ENCODE measurements at places on chromosomes 1 and 21.

DNA sequence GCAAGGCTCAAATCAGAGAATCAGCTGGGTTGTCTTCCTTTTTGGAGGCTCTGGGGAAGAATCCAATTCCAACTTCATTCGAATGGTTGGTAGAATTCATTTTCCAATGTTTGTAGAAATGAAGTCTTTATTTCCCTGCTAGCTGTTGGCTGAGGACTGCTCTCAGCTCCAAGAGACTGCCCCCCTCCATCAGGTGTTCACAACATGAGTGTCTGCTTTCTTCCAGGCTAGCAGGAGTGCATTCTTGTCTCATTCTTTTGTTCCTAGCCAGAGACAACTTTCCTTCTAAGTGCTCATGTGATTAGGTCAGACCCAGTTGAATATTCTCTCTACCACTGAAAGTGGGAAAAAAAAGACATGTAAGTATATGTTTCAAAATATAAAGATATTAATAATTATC is 95.2 kb downstream of the HLX start:
- DNase-seq = peak; percentile 9

DNA sequence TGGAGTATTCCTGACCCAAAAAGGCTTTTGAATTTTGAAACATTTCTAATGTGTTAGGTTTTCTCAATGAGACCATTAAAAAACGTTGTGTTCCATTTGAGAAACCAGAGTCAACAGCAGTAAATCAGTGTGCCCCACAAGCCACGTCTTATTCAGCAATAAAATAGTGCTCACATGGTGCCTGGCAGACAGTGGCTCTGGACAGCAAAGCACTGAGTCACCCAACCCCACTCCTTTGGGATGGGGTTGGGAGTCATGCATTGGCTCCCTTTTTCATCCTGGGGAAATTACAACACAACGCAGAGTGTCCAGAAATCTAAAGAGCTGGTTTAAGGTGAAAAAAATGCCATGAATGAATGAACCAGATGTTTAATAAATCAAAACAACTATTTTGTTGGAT is 46.5 kb downstream of the KCNJ15 start:
- DNase-seq = no peak

GRCh38 chr1:76425201-76426145 is 350.9 kb downstream of the ST6GALNAC3 start:
- DNase-seq = no peak

GRCh38 chr1:183604038-183604808 is 14.0 kb upstream of the NCF2 start:
- DNase-seq = peak; percentile 37

DNA sequence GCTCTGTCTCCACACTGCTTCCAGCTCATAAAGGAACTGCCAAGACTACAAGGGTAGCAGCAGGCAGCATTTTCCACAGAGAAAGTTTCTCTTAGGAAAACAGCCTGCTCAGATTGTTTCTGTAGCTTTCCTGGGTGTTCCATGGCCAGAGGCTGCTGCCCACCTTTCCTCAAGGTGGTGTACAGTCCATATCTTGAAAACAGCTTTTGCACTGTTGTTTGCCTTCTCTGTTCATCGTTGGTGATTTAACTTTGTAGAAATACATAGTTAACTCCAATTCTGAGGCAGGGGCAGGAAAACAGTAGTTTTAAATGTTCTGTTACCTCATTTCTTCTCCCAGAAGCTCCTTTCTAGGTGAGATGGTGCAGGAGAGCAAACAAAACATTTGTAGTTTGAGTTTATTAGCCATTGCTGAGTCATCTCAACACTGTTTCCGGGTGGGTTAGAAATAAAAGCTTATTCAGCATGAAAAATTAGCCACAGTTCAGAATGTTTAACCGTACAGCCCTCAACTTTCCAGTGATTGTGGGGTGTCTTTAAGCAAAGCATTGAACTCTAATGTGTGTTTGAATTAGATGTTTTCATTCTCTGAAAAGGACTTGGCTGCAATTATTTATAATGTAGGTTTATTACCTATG is 41.7 kb downstream of the DIP2A start:
- no peak for DNase-seq

DNA sequence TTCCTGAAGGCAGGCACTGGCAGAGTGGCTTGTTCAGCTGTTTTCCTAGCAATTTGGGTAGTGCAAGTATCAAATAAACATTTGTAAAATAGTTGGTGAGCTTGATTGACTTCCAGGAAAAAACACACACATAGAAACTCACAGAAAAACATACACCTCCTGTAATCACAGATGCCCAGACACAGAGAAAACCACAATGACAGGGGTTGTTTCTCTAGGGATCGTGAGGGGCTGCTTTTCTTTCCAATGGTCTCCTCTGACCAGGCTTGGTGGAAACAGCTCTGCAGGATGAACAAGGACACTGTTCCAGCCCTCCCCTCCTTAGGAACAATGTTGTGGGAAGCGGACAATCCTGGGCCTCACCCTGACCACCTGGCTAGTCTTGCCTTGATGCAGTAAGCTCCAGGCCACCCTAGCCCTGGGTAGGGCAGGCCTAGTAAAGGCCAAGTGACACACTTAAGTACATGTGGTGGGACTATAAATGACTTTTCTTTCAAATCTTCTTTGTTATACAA is 142.5 kb upstream of the HMGB4 start:
- no peak for DNase-seq

- no peak for DNase-seq
Measured at GRCh38 chr1:119587341-119587740, 60.7 kb downstream of the ZNF697 start.

- DNase-seq = peak; percentile 81
Measured at GRCh38 chr21:44958471-44959191, 18.8 kb downstream of the SLX9 start.

- DNase-seq = no peak
Measured at GRCh38 chr1:214326406-214326805, 45.4 kb downstream of the SMYD2 start.

DNA sequence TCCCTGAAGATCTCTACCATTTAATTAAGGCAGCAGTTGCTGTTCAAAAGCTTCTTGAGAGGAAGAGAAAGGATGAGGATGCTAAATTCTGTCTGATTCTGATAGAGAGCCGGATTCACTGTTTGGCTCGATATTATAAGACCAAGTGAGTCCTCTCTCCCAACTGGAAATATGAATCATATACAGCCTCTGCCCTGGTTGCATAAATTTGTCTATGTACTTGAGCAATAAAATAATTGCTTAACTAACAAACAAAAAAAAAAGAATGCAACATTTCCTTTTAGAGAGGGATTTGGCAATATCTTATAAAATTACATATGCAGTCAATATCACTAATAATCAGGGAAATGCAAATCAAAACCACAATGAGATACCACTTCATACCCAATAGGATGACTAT is 26.8 kb downstream of the ALDH9A1 start:
- DNase-seq = no peak

GRCh38 chr21:42747276-42747701 is 93.9 kb downstream of the PDE9A start:
- peak; percentile 32 for DNase-seq

DNA sequence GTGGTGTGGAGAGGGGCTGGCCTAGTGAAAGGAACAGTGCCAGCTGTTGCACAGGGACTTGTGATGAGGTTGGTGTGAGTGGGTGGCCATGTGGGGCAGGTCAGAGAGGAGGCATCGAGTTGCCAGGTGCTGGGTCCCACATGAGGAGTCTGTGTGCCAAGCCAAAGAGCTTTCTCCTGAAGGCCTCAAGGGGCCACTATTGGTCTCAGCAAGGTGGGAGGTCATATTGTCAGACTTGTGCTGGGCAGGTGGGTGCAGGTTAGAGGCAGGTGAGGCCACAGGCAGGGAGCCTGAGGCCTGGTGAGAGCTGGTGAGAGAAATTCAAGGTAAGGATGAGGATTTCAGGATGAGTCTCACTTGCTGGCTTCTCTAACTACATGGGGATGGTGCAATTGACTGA is 256.8 kb downstream of the DISC1 start:
- peak; percentile 17 for DNase-seq

Data from ELF-1 (cell line).